ENCODE measurements at places on chromosomes 2 and 18.
A peak's percentile ranks its signal among the peaks of the same experiment; 100 is the strongest.

DNA sequence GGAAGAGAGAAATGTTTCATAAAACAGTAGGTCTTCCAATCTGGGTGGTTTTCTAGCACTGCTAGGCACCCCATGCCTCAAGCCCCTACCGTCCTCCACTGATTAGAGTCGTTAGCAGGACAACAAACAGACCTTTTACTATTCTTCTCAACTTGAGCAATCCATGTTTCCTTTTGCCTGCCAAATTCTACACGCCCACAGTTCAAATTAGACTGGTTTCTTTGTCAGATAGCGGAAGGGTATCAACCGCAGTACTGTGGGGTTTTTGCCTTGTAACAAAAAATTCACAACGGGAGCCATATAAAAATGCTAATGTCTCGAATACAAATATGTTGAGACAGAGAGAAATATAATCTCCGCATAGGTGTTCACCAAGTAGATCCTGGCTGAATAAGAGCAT lies 59.9 kb downstream of the VIT start:
- no peak for DNase-seq

- no peak for DNase-seq
These were observed 4.7 kb downstream of the GLI2 start for GRCh38 chr2:120740375-120740764.

DNA sequence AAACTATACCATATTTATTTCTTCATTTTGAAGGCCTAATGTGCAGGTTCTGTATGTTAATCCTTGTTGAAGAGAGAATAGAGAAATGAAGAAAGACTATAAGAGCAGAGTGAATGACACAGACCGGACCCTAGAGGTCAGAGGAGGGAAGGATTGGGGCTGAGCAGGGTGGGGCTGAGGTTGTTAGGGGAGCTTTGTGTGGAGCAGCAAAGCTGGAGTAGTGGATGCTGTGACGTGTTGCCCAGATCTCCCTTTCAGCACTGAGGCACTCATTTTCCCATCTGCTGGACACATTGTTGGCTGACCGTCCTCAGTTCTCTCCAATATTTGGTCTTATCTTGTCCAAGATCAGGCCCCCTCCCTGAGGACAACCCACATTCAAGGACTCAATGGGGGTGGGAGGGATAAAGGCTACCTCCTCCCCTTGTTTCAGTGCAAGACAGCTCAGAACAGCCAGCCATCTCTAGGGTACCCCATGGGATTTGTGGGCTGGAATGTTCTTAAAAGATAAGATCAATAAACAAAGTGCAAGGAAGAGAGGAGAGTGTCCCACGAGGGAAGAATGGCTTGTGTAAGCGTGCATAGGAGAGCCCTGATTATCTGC lies 143.6 kb downstream of the TDRD15 start:
- no peak for DNase-seq

- no peak for DNase-seq
These were observed 60.6 kb downstream of the POU3F3 start for GRCh38 chr2:104914509-104914908.

DNA sequence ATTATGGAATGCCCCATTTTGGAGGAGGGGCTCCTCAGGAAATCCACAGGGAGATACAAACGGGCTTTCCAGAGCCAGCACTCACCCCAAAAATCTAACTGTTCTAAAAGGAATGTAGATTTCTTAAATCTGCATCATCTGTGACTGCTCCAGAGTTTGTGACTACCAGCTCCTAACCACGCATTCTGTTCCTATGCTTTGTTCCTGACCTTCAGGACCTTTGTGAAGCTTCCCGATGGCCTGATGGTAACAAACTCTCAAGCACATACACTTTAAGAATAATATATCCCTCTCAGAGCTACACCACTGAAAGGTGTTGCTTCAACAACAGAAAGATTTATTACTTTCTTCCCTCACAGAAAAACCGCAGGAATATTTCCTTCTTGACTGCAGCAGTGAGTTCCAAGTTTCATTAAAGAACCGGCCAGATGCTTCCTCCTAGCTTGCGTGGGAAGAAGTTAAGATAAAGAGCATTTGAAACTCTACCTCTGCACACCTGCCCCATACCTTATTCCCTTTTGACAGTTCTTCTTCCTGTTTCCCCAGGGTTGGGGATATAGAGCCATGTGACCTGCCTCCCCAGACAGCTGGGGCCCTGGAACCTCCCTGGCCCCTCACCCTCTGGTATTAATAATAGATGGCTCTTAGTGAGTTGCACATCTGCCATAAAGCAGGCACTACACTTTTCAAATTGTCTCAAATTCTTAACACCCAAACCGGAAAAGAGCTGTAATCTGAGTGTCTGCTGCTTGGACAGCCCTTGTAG lies 40.2 kb upstream of the EML4 start:
- DNase-seq = peak; percentile 51

DNA sequence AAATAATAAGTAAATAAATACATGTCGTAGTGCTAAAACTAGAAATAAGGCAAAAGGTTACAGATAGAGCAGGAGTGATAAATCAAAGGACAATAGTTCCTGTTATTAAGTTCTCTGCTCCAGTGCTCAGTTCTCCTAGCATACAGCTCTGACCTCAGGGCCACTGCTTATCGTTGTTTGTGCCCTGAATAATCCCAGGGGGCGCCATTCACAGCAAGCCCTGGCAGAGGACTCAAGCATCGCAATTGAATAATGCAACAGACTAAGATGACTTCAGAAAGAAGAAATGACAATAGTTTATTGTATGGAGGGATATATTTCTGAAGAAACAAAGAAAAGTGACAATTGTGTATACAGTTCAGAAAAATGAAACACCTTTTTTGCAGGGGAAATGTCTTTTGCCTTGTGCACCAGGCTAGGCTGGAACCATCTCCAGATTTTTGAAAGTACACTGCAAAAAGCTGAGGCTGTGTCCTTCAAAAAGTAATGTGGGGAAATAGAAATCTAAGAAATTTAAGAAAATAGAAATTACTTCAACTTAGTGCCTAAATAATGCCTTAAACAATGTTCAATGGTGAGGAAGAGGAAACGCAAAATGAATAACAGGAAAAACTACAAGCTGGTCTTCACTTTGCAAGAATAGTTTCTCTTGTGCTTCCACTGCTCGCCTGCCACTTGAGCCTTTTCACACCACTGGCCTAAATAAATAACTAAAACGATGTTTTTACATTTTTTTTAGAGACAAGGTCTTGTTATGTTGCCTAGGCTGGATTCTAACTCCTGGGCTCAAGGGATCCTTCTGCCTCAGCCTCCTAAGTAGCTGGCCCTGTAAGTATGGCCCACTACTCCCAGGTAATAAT lies 19.0 kb upstream of the CCNYL1 start:
- DNase-seq = peak; percentile 64

DNA sequence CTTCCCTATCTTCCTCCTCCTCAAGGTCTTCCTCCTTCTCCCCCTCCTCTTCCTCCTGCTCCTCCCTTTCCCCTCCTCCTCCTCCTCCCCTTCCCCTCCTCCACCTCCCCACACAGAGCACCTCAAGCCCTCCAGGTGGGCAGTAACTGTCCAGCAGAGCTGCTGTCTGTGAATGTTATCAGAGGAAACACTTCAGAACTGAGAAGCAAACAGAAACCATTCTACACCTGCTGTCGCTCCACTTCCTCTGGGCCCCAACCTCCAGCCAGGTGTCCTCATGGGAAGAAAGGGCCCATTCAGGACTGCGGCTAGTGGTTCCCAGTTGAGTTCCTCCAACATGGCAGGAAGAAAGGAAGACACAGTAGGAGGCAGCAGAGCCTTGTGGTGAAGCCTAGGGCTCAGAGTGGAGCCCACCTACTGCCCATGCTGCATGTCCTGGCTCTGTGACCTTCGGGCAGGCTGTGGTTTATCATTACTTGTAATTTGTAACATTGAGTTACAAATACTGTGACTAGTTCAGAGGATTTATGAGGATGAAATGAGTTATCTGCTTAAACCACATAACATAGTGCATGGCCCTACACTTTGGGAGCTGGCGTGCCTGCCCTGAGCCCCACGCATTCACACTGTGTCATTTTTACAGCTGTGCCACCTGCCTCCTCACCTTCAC lies 165.9 kb upstream of the ID2 start:
- peak; percentile 97 for DNase-seq

DNA sequence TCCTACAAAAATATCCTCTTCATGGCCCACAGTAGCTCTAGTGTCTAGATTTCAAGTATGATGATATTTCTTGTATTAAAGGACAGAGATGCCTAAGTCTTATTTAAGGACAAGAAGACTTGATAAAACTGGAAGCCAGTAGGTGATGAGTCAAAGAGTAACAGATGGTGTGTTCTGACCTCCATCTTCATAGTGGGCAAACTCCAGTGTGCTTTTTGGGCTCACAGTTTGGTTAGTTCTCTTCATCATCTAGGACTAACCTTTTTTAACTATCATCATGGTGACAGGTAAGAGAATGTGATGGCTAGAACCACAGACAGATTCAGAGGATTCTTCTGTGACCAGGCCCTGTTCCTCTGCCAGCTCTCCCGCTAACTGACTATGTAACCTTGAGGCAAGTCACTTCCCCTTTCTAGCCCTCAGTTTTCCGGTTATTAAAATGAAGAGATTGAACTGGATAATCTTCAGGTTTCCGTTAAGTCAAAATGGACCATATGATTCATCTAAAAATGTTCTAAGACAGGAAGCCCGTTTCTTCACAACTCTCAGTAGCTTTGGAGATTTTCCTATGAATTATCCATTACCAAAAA lies 140.3 kb upstream of the RASGRP3 start:
- no peak for DNase-seq

DNA sequence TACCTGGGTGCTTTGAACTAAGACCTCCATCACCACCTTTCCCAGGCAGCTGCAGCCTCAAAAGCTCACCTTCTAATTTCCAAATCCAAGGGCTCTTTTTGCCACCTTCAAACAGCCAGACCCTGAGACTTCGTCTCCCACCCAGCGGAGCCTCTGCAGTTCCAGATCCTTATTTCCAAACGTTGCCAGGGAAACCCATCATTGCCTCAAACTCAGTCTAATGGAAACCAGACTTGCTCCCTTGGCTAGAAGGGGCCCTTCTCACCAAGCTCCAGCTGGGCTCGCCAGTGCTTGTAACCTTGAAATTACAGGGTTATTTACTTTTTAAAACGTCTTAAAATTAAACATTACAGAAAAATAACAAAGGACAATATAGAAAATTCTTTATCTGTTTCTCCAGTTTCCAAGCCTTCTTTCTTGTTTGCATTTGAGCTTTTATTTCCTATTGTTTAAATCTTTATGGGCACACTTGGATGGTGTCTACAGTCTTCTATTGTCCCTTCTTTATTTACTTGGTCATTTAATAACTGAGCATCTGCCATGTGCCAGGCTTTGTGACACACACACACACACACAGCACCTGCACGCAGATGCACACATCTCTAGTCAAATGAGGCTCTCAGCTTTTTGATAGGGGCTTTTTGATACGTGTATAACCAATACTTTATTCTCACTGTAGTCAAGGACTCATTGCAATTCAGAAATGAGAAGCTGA lies 36.1 kb downstream of the TRPM8 start:
- DNase-seq = peak; percentile 89

GRCh38 chr2:219270055-219270372 lies 9.2 kb upstream of the DNAJB2 start:
- DNase-seq = no peak

DNA sequence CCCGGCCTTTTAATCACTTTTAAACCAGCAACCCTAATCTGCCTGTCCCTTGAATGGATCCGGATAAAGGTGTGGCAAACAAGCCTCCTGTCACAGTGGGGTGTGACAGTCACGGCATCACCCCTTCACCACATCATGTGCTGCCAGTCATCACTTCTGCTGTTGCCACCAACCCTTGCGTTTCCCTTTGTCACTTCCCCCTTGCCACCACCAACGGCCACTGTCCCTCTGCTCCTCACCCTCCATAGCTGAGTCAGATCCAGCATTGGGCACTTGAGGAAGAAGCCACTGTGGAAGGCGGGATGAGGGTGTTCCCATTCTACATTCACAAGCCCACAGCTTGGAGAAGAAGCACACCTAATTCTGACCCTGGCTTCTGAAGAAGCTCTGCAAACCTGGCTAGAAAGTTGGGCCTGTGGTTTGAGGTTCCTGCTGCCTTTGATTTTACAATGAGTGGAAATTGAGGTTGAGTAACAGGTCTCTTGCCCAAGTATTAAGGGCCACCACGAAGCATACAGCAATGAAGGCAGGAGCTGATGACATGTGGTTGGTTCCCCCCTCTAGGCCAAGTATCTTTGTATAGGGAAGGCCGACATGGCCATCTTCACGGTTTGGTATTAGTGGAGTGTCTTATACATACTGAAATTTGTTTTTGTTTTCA lies 22.9 kb upstream of the DARS1 start:
- no peak for DNase-seq

- DNase-seq = no peak
These were observed 493.0 kb upstream of the ACVR2A start for GRCh38 chr2:147351784-147352183.

DNA sequence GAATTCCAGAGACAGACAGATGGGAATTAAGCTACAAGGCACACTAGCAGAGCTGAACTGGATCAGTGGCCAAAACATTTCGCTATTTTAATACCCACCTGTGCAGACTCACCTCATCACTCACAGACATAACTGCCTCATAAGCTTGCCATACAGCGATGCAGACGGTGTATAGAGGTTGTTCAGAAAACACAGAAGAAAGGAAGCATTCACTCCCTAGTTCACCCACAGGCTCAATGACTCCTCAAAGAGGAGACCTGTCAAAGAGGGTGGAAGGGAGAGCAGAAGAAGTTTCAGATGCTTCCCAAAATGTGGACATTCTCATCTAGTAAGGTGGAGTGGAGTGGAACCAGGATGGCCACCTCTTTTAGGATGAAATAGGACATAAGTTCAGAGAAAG lies 81.7 kb upstream of the SPHKAP start:
- no peak for DNase-seq

GRCh38 chr2:126823951-126824350 lies 74.7 kb upstream of the TEX51 start:
- DNase-seq = no peak

DNA sequence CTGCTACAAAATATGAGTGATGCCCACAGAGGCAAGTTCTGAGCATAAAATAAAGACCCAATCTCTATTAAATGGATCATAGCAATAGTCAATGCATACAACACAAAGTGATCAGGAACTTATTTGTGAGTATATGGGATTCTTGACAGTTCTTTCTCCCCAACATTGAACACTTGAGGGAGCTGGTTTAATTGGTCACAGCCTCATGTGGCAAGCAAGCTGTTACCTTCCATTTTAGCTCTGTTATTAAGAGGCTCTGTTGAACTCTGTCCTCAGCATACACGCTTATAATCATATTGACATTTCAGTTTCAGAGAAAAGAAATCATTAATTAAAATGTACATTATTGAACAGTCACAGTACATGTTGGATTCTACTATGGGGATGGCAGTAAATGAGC lies 37.6 kb upstream of the PAX3 start:
- no peak for DNase-seq

DNA sequence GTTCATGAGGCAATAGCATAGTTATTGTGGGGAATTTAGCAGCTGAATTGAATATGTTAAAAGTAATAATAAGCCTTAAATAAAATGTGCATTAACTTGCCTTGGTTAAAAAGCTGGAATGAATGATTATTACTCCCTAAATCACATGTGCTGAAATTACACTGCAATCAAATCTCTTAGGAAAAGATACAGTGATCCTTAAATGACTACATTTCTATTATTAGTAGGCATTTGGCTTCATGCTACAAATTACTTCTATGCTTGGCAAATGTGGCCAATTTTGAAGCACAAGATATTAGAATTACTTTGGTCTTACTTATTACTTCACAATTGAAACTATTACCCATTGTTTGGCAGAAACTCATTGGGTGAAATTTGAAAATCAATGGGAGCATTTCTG lies 5.4 kb downstream of the RND3 start:
- no peak for DNase-seq

Data from DMS53 (cell line).